ENCODE measurements at places on chromosomes 1 and 21. TPM values are rescaled to one million over a fixed set of nuclear protein-coding genes. Genes with fewer than 3 reads are reported as not detected.

SLC30A10 gene
- total RNA-seq: not detected

CD1E gene
- not detected for total RNA-seq

TNNI3K gene
- 0.90 TPM for total RNA-seq

SLC45A3 gene
- total RNA-seq: 1.1 TPM

FAM167B gene
- total RNA-seq: 0.18 TPM

DNAI4 gene
- 1.7 TPM for total RNA-seq

TMOD4 gene
- total RNA-seq: not detected

DNA sequence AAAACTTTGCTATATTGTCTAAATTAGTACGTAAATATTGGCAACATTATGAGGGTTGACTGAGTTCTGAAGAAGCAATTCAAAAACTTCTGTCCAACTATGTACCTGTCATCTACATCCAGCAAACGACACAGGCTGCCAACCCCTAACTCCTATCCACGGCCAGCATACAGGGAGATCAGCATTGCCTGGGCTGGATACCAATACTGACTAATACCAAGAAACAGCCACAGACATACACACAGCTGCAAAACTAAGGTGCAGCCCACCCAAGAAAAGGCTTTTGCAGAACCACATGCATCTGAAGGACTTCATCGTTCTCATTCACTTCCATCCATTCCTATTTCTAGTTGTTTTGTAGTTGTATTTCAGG, 2.0 kb downstream of the KIAA0319L start:
- peak; percentile 58 for DNase-seq

- no peak for DNase-seq
Measured at GRCh38 chr1:233061265-233061664, 110.9 kb downstream of the NTPCR start.

DNA sequence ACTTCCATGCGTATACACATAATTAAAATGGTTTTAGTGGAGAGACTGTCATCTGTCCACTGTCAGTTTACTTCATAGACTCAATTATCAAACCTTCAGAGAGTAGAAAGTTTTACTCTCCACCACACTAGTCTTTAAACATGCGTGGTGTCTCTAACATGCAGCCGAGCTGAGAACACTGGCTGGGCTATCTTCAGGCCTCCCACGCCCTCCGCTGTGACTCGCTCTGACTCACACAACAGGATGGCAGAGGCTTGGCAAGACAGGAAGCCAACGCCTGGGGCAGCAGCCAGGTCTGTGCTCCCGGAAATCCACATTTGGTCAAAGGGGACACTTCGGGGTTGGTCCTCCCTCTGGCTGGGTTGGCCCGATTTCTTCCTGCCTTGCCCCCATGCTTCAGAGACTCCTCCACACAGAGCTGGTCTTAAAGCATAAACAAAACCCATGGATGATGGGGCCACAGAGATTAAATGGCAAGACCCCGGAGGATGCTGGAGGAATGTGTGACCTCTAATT, 22.7 kb upstream of the IFNGR2 start:
- DNase-seq: peak; percentile 96

DNA sequence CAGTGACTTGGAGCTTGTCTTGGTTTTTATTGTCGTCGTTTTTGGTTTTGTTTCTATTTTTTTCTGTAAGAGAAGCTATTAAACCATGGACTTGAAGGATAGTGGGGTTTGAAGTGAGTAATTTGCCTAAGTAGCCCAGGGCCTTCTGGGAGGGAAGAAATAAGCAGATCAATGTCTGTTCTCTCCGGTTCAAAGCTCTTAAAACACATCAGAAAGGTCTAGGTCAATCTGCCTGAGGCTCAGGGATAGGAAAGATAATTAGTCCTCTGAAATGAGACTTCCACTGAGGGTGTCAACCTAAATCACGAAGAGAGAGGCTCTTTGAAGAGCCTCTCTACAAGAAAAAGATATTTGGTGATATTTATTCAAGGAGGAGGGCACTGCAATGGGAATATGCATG, 178.0 kb downstream of the MATN1 start:
- DNase-seq: no peak

- peak; percentile 16 for DNase-seq
Measured at GRCh38 chr21:38912102-38912629, 106.4 kb downstream of the ETS2 start.

- DNase-seq: no peak
Measured at GRCh38 chr1:112144733-112145426, 155.4 kb upstream of the KCND3 start.

GRCh38 chr1:65253800-65254319, 55.5 kb upstream of the DNAJC6 start:
- no peak for DNase-seq

GRCh38 chr1:225736437-225737098, 41.1 kb upstream of the SRP9 start:
- DNase-seq: no peak

GRCh38 chr1:5142389-5142788, 488.0 kb downstream of the AJAP1 start:
- DNase-seq: no peak
